Smooth muscle cell of the coronary artery (primary cell): ENCODE measurements at places on chromosomes 1 and 21. TPM values are rescaled to one million over a fixed set of nuclear protein-coding genes. Genes with fewer than 3 reads are reported as not detected.

Gene KCNJ6
- total RNA-seq = under 0.01 and 0.23 TPM in 2 replicates

Gene GUCA2B
- not detected in 2 replicates for total RNA-seq

Gene FNDC10
- 0.45 and 0.82 TPM in 2 replicates for total RNA-seq

Gene TEDDM1
- total RNA-seq = not detected in 2 replicates

Gene CAP1
- 360 and 695 TPM in 2 replicates for total RNA-seq

Gene FMO5
- 0.75 and 1.2 TPM in 2 replicates for total RNA-seq

Gene TIAM1
- 0.75 and 5.3 TPM in 2 replicates for total RNA-seq

Gene C1QA
- not detected in 2 replicates for total RNA-seq

Gene MYCL
- total RNA-seq = 0.12 and 3.8 TPM in 2 replicates

Gene FCN3
- total RNA-seq = not detected in 2 replicates

Gene BCL10
- 8.0 and 16.7 TPM in 2 replicates for total RNA-seq

Gene GRIK1
- not detected in 2 replicates for total RNA-seq

Gene MATN1
- total RNA-seq = 0.23 TPM in 1 of 2 replicates, not detected in the other

Gene KCNK1
- total RNA-seq = 0.23 and 8.8 TPM in 2 replicates

Gene EEIG2
- 7.8 and 30.3 TPM in 2 replicates for total RNA-seq

Gene KCNE1
- total RNA-seq = 0.08 and 0.23 TPM in 2 replicates

Gene MROH9
- 0.15 and 0.59 TPM in 2 replicates for total RNA-seq

Gene ADGRB2
- 6.2 and 7.7 TPM in 2 replicates for total RNA-seq

Gene KIAA1614
- total RNA-seq = 4.7 and 6.6 TPM in 2 replicates

Gene AKNAD1
- total RNA-seq = not detected in 2 replicates

Gene HSF2BP
- 2.0 TPM in 1 of 2 replicates, not detected in the other for total RNA-seq

Gene CNR2
- not detected in 2 replicates for total RNA-seq
